ENCODE measurements at places on chromosomes 2 and 18.

- no peak for DNase-seq
Observed at GRCh38 chr2:231515603-231516002, 14.6 kb downstream of the NMUR1 start.

- DNase-seq, result no peak
Observed at GRCh38 chr2:71250935-71251334, 24.0 kb upstream of the PAIP2B start.

GRCh38 chr2:121947674-121948073 is 192.2 kb downstream of the TSN start:
- DNase-seq, result no peak

- peak; percentile 18 for DNase-seq
Observed at GRCh38 chr18:56124186-56124585, 514.2 kb downstream of the TXNL1 start.

- peak; percentile 91 for DNase-seq
Observed at GRCh38 chr2:232901736-232902578, 31.9 kb downstream of the SNORC start.

GRCh38 chr2:190802129-190802528 is 78.5 kb upstream of the GLS start:
- no peak for DNase-seq

- no peak for DNase-seq
Observed at GRCh38 chr2:45570671-45571334, 40.3 kb downstream of the SRBD1 start.

DNA sequence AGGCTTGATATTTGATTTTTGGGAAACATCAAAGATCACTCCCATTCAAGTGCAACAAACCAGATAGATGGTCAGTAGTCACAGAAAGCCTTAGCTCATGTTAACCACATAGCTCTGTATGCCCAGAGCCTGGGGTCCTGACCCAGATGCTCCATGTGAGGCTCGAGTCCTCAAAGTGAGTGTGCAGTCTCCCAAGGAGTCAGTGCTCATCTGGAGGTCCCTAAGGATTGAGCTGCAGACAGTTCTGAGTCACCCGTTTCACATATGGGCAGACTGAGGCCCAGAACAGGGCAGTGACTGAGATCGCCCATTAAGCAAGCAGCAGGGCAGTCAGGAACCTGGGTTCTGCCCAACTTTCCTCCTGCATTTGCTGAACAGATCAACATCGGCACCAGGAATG is 9.2 kb downstream of the TMEM37 start:
- DNase-seq, result no peak

DNA sequence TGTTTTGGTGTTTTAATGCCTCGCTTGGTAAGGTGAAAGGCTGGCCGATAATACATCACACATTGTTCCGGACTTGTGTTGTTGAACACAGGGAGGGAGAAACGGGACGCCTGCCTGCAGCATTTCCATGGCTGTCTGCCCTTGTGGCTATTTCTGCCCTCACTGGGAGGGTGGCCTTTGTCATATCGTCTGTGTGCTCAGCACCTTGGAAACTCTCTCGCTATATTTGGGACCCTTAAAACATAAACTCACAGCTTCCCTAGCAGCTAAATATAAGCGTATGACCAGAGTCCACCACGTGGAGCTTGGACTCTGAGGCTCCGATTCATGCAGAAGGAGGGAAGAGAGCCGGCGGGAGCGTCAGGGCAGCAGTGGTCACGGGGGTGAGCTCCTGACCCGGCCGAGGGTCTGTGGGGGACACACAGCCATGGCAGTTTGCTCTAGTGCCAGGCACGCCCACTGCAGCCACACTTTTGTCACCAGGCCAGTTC is 111.7 kb downstream of the SH3BP4 start:
- no peak for DNase-seq

DNA sequence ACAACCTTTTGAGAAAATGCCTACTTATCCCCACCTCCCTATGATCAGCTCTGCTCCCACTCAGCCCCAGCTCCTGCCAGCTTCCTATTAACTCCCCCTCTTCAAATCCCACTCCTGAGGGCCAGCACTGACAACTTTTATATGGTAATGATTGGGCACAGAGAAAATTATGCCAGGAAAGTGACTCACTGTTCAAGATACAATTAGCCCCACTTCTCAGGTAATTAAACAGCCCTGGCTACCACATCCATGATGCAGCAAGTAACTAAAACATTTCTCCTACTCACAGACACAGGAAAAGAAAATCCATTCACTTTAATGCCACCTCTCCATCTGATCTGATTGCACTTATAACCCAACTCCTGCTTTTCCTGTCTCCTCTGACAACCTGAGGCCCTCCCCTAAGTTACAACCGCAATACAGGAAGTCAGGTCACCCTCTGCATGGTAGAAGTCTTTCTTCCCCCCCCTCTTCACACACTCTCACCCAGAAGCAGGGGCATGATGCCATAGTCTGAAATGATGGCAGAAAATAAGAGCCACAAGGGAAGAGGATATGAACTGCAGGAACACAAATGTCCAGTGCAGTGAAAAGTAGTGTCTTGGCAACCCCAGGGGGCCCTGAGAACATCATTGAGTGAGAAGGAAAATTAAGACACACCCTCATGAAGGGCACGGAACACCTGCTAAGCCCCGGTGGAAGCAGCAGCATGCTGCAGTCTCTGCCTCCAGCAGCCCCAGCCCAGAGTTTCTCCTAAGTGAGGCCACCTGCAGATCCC is 54.4 kb downstream of the STK39 start:
- no peak for DNase-seq

DNA sequence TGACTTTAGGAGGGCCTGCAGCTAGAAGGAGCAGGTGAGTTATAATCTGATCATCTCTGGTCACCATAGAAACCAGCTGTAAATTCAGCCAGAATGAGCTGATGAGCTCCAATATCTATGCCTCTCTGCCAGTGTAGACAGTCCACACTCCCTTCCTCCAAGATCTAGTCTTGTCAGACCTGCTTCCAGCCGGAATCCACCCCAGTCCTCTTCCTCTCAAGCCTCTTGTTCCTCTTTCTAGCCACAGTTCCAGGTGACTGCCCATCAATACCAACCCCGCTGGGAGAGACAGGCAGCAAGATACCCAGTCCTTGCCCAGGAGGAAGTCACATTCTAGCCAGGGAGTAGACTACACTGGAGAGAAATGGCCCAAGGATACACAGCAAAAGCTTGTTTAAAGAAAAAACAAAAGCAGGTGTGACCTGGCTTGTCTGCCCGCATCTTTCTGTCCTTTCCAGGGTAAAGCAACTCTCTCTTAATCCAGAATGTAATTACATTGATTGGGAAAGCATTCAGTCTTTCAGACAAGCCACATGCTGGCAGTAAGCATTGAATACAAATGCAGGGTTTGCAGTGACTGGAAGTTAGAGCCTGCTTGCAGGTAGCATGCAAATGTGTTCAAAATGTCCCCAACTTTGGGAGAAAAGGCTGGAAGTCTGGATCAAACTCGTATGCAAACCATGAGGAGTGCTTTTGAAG is 9.0 kb upstream of the SLC35F6 start:
- DNase-seq, result no peak

DNA sequence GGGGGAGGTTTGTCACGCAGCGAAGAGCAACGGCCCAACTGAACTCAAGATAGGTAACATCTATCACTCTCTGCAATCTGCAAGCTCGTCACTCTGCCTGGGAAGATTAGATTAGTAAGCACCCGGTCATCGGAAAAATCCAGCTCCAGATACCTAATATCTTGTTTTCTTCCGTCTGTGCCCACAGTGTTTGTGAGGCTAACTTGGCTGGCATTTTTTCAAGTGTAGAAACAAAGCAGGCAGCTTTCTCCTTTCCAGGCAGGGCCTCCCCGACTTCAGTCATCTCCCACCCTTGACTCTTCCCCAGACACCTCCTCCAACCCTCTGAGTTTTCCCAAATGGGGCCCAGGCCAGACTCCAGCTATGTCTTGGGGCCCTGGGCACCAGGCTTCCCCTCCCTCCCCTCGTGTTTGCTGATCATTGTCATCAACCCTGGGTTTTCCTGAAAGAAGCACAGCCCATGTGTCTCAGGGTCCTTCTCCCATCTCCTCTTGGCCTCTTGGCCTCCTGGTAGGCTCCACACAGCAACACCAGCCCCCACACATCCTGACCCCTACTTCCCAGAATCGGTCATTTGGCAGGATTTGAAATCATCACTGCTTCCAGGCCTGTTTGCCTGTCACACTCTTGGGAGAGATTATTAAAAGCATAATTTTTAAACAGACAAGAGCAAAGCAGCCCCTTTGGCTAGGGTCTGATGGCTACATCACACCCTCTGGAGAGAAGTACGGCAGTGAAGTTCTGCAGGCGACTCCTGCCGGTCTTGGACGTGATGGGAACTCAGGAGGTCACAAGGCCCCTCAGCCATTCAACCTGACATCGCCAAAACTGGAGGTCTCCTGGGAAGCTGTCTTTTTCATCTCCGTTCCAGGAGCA is 144.9 kb upstream of the ID2 start:
- no peak for DNase-seq

DNA sequence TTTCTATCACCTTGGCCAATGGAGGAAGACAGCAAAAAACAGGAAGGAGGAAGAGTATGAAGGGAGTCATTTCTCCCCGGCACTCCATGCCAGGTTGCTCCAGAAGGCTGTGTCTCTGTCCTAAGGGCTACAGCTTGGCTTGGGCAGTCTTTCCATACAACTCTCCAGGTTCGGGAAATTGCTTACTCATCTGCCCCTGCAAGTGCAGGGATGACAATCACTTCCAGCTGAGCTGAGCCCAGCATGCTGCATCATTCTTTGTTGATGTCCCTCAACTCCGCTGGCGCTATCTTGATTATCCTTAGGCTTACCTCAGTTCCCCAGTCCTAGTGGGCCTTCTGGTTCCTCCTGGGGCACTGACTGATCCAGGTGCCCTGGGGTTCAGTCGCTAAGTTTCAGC is 86.9 kb upstream of the COPS8 start:
- DNase-seq, result no peak

DNA sequence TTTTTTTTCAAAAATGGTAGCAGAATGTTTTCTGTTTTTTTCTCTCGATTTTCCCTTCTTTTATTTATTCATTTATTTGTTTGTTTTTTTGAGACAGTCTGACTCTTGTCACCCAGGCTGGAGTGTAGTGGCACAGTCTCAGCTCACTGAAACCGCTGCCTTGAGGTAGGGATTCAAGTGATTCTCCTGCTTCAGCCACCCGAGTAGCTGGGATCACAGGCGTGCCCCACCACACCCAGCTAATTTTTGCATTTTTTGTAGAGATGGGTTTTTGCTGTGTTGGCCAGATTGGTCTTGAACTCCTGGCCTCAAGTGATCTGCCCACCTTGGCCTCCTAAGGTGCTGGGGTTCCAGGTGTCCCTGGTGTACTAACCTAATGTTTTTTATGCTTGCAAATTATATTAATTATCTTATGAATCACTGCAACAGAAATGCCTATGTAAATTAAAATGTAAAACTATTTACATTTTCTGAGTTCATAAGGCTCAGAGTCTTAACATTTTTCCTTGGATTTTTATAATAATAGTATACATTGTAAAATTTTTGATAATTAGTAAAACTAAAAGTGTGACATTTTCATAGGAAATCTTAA is 19.2 kb downstream of the MTA3 start:
- no peak for DNase-seq

GRCh38 chr2:119364798-119365197 is 1.8 kb downstream of the C2orf76 start:
- no peak for DNase-seq

GRCh38 chr2:46076251-46076650 is 221.0 kb upstream of the EPAS1 start:
- no peak for DNase-seq

GRCh38 chr2:183059561-183059960 is 19.0 kb upstream of the DUSP19 start:
- DNase-seq, result peak; percentile 94

GRCh38 chr2:19046986-19047780 is 311.2 kb downstream of the OSR1 start:
- peak; percentile 40 for DNase-seq

DNA sequence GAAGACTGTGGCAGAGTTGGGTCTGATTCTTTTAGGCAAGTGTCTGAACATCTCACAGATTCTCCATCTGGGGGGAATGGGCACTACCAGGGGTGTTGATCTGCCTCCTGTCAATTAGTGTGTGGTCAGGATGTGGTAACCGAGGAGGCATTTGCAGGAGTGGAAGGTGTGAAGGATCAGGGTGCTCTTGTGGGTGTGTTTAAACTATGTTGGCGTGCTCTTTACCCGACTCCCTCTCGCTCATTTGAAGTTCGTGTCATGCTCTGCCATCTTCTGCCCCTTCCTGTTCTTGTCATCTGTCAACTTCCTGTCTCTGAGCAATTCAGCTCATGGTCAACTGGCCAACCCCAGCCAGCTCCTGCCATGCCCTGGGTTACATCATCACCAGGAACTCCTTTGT is 107.9 kb downstream of the RTN4 start:
- no peak for DNase-seq

- DNase-seq, result peak; percentile 14
Observed at GRCh38 chr2:51028829-51029228, 3.1 kb downstream of the NRXN1 start.

DNA sequence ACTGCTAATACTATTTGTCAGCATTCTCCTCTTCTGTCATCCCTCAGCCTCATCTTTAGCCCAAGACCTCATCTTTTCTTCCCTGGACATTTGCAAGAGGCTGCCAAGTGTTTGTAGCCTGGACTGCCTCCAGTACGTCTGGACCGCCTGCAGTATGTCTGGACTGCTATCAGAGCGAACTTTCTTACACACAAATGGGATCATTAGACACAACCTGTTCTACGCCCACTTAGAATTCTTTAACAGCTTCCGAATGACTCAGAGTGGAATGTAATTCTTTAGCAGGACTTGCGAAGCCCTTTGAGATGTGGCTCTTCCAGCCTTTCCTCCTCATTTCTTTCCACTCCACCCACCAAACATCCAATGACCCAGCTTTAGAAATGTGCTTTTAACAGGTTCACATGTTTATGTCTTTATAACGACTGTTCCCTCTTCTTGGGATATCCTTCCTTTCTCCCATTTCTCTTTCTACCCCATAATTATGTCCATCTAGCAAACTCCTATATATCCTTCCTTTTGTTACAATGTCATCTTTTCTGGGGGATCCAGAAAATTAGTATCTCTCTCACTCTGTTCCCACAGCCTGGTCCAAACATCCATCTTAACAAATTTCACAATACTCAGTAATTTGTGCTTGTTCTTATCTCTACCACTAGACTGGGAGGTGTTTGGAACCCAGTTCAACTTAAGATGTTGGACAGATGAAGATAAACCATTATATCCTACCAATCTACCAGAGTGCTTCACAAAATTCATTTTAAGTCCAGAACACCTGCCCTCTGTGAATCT is 171.3 kb upstream of the PGAP1 start:
- peak; percentile 89 for DNase-seq

GRCh38 chr18:24631243-24632025 is 171.0 kb downstream of the HRH4 start:
- no peak for DNase-seq

- DNase-seq, result peak; percentile 70
Observed at GRCh38 chr2:220279840-220280239, 652.4 kb downstream of the SLC4A3 start.

GRCh38 chr2:68050353-68050752 is 12.5 kb downstream of the C1D start:
- no peak for DNase-seq

GRCh38 chr2:124046332-124046731 is 21.2 kb downstream of the CNTNAP5 start:
- DNase-seq, result no peak

- no peak for DNase-seq
Observed at GRCh38 chr2:241376808-241377207, 20.7 kb downstream of the FARP2 start.

Measured in iris pigment epithelial cell (primary cell).